Stimulated activated CD4-positive, alpha-beta T cell treated with anti-CD3 and anti-CD28 coated beads, Interleukin-15, amount 100 ng/mL, for 24 hours (primary cell): ENCODE measurements at places on chromosomes 2 and 18.

DNA sequence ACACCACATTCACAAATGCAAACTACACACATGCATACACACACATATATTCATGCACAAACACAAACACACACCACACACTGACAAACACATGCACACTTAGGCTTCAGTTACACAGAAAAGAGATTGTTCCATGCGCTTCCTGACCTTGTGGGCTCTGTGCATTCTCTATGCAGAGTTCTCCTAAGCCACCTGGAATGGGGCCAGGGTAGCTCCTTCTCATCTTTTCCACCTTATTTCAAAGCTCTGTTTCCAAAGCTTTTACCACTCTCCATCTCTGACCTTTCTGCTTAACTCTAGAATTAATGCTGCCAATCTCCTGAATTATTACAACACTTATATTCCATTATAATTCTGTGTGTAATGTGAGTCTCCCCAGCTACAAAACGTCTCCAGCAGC is 522.3 kb upstream of the MYT1L start:
- DNase-seq: no peak

- no peak for DNase-seq
Observed at GRCh38 chr2:147232225-147232669, 612.6 kb upstream of the ACVR2A start.

GRCh38 chr2:205722283-205722918 is 40.1 kb downstream of the NRP2 start:
- no peak for DNase-seq

DNA sequence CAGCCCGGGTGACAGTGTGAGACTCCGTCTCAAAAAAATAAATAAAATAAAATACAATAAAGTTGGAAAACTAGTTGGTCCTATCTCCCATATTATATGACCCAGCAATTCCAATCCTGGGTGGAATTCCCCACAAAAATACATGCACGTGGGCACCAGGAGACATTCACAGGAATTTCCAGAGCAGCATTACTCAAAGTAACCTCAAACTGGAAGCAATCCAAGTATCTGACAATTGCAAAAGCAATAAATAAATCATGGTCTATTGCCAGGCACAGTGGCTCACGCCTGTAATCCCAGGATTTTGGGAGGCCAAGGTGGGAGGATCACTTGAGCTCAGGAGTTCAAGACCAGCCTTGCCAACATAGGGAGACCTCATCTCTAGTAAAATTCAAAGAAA is 101.2 kb upstream of the MAP4K4 start:
- DNase-seq: no peak

- no peak for DNase-seq
Observed at GRCh38 chr18:46415532-46416252, 241.3 kb downstream of the LOXHD1 start.

- DNase-seq: no peak
Observed at GRCh38 chr2:66481100-66481549, 46.2 kb downstream of the MEIS1 start.

- no peak for DNase-seq
Observed at GRCh38 chr2:86015006-86015405, 90.7 kb downstream of the POLR1A start.

DNA sequence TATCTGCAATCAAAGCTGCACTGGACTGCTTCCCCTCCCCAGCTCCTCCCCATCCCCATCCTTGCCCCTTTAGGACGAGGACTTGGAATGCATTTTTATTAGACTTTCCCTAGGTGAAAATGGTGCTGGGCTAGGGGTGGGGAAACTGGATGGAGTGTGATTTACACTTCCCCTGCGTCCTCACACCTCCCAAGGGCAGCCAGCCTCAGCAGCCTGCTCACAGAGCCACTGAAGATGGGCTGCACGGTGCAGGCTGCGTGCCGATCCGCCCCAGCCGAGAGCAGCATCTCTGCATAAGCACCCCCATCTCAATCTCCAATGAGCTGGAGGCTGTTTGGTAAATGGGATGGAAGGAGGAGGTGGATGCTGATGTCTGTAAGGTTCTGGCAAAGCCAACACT is 87.6 kb downstream of the ZBTB7C start:
- DNase-seq: no peak

DNA sequence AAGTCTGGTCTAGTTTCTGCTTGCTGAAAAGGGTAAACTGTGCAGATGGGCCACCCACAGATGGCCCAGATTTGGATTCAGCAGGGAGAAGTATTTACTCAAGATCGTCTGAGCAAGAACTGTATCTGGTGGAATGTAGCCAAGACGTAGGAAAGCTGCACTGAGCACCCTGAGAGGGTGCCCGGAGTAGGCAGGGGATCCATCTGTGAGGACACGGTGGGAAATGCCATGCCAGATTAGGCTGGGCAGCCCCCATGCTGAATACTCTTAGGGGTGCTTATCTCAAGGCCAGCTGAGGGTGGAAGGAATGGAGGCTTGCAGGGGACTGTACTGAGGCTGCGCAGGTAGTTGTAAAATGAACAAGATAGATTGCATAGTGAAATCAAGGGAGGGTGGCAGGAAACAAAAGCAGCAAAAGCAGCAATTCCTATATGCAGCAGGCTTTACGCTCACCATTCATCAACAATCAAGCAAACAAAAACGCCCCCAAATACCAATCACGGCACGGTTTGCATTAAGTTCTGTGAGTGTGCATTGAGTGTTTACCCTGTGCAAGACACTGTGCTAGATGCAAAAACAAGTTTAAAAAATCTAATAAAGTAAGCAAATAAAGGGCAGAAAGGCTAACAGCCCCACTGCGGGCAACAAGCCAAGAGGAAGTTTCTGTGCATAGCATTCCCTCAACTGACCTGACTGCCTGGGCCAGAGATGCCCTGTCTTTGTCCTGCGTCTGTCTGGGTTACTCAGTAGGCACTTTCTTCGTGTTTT is 32.2 kb upstream of the LPIN2 start:
- no peak for DNase-seq

DNA sequence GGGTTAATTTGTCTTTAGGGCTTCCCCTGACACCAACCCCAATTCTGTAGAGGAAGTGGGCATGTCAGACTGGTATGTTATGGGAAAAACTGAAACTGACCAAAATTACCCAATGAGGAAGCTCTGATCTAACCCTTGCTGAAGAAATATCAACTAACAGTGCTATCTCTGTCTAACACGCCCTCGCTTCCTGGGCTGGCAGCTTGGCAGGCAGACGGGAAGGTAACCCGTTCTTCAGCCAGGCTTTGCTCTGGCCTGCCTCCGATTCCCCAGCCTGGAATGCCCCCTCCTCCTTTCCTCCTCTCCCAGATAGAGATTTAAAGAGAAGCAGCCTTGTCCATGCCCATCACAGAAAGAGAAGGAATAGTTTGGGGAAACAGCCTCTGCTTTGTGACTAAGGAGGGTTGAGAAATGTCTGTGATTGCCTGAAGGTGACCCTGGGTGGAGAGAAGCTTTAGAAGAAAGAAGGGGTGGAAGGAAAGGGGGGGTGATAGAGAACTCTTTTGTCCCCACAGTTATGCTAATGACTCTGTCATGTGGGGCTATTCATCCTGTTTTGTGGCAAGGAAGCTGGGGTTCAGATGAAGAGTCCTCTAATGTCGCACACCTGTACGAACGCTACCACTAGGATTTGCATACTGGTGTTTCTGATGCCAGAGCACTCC is 15.4 kb downstream of the HK2 start:
- DNase-seq: peak; percentile 47

GRCh38 chr2:180191432-180192124 is 184.5 kb upstream of the CWC22 start:
- no peak for DNase-seq

DNA sequence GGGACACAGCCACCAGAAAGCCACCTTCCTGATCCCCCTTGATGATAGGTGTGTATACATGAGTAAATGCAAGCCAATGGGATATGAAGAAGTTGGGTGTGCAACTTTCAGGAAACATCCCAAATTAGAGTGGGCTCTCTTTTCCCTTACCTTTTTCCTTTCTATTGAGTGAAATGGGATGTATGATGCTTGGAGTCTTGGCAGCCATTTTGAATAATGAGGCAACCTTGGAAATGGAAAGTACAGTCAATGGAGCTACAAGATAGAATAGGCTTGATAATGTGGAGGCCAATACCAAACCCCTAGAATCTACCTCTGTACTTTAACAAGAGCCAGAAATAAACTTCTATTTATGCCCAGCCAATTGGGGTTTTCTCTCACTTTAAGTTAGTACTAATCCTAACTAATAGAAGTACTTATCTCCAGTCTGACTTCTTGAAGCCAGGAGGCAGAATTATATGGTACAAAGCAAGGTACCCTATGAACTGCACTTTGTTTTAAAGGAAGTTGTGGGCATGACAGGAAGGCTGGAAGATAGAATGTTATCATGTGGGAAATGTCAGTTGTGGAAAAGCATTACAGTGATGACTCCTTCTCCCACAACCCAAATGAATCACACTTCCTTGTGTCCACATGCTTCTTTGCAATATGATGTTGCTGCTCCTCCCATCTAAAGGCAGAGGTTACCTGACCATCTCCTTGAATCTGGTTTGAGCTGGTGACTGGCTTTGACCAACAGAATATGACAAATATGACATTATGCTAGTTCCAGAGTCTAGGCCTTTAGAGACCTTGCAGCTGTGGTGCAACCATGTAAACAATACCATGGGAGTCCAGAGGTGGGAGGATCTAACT is 12.9 kb upstream of the NABP1 start:
- DNase-seq: no peak

GRCh38 chr2:100350661-100351185 is 28.4 kb upstream of the LONRF2 start:
- DNase-seq: no peak

DNA sequence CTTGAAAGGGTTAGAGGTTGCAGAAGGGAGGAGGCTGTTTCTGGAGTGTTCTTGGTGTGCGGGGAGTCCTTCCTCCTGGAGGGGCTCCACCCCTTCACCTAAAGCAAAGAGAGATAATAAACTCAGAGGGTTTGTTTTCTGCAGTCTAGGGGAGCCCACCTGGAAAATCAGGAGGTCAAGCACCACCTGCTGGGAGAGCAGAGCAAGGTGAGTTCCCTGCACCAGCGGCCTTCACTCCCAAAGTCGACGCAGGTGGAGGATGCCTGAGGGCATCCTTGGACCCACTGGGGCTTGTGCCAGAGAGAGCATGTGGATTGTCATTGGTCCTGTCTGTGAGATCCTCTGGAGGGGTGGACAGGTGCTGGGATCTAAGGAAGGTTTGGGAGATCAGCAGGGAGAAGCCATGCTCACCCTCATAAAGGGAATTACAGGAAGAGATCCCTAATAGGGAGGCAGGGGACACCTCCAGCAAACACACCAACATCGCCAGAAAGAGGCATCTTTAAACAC is 116.7 kb downstream of the KCNF1 start:
- DNase-seq: no peak

- no peak for DNase-seq
Observed at GRCh38 chr2:57890464-57890863, 156.1 kb upstream of the VRK2 start.

DNA sequence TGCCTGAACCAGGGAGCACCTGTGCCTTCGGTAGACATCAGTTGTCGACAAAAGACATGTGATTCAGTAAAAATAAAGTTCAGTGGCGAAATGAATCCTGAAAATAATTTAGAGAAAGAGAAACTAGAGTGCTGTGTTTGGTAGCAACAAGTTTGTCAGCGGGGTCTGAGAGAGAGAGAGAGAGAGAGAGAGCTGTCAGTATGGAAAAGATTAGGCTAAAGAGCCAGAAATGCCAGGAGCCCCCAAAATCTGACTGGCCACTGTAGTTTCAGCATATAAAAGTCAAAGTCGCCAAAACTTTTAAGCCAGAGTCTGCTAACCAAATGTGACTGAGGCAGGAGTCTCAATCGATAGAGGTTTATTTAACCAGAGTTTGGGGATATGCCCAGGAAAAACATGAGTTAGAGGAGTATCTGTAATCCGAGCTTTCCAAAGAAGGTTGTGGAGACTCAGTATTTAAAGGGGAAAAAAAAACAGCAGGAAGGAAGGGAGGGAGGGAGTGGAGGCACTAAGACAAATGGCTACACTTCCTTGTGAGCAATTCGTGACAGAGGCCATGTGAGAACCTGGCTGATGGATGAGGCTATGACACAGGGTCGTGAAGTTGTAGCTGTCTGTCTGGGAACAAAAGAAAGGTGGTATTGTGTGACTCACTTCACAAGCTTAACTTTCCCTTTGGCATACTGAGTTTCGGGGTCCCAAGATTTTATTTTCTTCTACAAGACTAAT is 20.5 kb upstream of the GNAL start:
- DNase-seq: no peak

- DNase-seq: no peak
Observed at GRCh38 chr2:42566837-42567321, 1.6 kb upstream of the MTA3 start.

GRCh38 chr2:27663285-27664153 is at the start of the genes SLC4A1AP and SUPT7L:
SLC4A1AP (plus strand) TSS chr2:27663889; CDS start chr2:27663915, 26 bp downstream.
SUPT7L (minus strand) TSS chr2:27663614; CDS start chr2:27662192, 1,422 bp downstream.
- peak; percentile 76 for DNase-seq

- no peak for DNase-seq
Observed at GRCh38 chr18:71798986-71799673, 745.0 kb downstream of the CBLN2 start.

DNA sequence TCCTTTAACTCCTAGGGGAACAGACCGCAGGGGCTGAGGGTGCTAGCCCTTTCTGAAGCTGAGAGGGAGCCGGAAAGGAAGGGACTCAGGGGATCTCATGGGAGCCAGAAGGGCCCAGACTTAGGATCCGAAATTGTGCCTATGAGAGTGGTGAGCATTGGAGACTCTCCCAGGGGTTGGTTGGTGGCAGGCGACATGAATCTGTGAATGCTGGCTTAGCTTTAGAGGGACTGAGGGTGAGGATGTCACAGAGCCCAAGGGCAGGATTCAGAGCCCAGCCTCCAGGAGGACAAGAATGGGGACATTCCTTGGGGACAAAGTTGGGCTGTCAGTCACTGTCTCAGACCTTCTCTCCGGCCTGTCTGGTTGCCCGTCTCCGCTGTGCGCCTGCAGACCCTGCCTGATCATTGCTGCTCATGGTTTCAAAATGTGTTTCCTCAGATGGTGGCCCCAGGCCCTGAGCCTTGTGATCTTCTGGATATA is 17.5 kb downstream of the GNLY start:
- DNase-seq: no peak

- no peak for DNase-seq
Observed at GRCh38 chr2:182553483-182553882, 126.6 kb upstream of the PDE1A start.

DNA sequence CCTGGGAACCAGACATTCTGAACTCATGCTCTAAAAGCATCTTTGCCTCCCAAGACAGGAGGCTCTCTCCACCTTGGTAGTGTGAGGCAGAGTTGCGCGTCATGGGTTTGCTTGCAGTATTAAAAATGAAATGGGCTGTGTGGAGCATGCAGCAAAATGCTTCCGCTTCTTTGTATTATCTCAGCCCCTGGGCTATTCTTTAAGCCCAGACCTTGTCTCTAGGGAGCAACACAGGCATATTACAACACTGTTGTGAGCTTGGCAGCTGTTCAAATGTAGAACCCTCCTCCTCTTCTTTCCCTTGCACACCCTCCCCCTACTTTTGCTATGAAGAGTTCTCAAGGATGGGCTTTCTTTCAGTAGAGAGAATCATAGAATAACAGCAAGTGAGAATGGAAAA is 185.1 kb upstream of the LHCGR start:
- DNase-seq: no peak

- no peak for DNase-seq
Observed at GRCh38 chr2:237867465-237867864, 8.0 kb downstream of the RAMP1 start.
